Amniotic stem cell (primary cell): ENCODE measurements at places on chromosomes 3 and 15.

DNA sequence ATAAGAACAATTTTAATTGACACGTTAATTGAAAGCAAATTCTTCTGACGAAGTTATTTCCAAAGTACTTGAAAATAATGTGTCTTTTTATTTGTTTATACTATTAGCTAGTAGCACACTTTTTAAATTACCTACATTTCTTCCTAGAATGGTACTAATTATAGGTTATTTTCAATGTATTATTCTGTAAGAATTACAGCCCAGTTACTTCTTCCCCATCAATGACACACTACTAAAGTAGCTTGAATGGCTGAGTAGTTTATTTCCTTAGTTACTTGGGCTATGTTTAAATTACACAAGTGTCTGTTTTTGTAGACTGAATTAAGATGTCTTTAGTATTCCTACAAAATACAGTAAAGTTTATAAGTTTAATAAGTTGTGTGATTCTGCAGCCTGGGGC is 217.6 kb upstream of the IL12A start:
- no peak for DNase-seq

GRCh38 chr3:130711565-130712324 is 34.9 kb downstream of the PIK3R4 start:
- no peak for DNase-seq

DNA sequence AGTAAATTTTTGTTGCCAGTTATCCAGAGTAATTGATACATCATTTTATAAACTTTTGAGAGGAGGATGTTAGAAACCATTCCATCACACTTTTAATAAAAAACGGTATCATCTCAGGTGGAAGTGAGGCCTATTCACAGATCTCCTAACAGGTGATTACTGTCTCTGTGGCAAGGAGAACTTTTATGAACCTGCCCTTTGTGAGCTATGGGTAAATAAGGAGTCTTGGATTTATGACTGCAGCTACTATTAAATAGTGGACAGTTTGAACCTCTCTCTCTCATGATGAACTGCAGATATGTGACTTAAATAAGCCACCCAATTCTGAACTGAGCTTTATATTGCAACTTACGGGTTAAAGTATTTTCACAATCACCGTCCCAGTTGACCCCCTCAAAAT is 45.7 kb downstream of the ZFAND6 start:
- DNase-seq, result no peak

DNA sequence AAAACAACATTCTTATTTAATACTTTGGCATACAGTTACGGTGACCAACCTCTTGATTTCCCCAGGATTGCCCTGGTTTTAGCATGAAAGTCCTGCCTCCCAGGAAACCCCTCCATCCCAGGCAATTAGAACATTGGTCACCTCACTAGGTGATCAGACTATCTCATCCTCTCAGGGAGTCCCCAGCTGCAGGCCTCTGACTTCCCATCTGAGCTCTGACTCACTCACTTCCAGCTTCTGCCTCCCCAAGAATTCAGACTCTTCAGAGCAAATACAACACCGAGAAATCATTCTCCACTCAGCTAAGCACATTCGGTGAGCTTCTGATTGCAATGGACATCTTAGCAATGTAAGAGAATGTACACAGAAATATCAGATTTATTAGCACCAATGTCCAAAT is 92.4 kb upstream of the HES1 start:
- DNase-seq, result no peak
